Cortex of kidney (tissue), 1 donor: ENCODE measurements at places on chromosomes 3 and 15.

DNA sequence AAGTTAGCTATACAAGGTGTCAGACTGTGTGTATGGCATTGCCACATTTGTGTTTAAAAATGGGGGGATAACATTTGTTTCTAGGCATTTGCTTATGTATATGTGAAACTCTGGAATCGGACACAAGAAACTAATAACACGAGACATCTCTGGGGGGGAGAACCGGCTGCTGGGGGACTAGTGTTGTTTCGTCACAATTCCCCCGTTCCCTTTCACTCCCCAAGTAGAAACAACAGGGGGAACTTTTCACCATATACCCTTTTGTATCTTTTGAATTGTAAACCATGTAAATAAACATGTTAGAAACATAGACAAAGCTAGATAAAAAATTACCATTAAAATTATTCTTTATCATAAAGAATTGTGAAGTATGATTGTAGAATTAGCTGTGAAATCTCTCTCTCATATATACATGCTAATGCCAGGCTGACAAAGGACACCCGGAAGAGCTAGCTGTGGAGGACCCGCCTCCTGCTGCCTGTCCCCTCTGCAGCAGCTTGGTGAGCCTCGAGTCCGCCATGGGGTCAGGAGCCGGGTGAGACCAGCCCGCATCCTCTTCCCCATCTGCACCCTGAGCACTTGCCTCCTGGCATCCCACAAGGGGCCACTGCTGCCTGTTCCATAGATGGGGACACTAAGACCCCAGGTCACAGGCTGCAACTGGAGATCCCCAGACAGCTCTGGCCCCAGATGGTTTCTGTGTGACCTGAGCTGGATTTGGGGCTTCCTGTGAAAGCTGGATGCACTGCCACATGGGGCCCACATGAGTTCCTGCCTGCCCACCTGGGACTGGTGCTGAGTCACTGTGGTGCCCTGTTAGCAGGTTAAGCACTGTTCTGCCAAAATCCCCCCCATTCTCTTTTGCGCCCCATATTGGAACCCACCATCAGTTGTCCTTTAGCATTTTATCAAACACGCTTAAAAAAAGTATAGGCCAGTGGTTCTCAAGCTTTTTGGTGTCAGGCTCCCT lies 91.6 kb downstream of the IQSEC1 start:
- DNase-seq, result no peak

- no peak for DNase-seq
Measured at GRCh38 chr3:18556001-18556408, 130.9 kb upstream of the SATB1 start.

DNA sequence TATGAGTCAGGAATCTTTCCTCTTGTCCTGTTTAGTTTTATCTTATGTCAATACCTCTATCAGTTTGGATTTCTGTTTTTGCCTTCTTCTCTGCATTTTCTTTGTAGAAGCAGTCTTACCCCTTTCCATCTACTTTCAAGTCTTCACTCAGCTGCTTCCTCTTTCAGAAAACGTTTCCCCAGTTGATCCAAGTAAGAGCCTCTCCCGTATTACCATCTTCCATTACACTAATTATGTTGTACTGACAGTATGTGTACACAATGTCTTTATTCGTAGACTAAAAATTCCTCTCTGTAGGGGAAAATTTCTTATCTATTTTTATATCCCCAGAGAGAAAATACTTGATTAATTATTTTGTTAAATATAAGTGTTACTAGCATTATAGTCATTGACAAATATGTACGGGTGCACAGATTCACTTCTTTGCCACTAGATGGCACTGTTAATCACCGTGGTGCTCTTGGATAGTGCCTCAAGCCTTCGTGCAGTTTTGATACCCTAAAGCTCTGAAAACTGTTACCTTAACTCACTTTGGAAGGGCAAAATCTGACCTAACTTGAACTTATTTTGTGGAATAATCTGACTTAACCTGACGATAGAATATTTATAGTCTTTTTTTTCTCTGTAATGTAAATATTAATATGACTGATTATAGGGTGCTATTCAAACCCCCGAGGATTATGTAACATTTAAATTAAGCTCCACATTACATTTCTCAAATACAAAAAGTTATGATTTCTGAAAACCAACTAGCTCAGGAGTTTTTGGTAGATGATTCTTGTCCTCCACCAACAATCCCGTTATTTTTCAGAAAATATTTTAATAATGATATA lies 74.2 kb upstream of the POU1F1 start:
- no peak for DNase-seq

DNA sequence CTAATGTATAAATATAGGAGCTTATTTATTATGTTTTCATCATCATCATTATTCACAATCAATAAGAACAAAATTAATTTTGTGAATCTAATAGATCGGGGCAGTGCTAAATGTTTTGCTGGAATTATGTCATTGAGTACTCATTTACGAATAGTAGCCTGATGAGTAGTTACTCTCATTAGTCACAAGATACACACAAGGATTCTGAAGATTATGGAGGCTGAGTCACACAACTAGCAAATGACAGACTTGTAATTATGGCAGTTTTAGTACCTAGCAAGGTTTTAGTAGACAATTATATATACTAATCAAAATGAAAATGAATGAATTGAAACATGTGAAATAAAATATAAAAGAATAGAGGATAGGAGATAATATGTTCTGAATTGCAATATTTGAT lies 954.2 kb downstream of the CADM2 start:
- no peak for DNase-seq

GRCh38 chr3:9666704-9667445 lies 17.6 kb downstream of the MTMR14 start:
- DNase-seq, result no peak

DNA sequence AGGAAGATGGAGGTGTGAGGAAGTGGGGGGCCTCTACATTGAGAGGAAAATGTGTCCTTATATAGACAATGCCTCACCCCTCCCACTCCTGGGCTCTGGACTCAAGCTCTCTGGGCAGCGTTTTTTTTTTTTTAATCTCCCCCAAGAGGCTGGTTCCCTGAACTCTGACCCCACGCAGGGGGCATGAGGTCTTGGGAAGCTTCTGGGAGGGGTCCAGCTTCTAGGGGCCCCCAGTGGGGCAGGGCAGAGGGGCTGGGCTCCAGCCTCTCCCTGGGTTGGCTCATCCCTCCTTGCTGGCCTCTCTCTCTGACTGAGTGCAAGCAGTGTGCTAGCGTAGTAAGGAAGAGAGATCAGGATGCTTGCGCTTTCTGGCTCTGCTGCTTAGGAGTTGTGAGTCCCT lies 101.4 kb upstream of the HACD2 start:
- DNase-seq, result no peak

DNA sequence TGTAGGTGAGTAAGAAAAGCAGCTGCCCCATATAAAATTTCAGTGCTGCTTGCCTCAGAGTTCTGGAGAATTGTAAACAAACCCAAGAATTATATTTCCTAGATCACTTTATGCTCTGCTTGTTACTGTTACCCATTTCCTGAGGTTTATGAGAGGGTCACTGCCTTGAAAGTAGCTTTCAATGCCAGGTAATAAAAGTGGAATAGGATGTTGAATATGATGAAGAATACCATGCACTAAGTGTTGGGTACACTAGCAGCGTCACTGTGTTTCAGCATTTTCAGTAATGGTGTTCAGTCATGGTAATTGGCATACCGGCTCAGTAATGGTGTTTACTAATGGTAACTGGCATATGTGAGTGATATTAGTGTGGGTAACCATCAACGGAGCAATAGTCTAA lies 449.8 kb upstream of the TPRG1 start:
- no peak for DNase-seq

DNA sequence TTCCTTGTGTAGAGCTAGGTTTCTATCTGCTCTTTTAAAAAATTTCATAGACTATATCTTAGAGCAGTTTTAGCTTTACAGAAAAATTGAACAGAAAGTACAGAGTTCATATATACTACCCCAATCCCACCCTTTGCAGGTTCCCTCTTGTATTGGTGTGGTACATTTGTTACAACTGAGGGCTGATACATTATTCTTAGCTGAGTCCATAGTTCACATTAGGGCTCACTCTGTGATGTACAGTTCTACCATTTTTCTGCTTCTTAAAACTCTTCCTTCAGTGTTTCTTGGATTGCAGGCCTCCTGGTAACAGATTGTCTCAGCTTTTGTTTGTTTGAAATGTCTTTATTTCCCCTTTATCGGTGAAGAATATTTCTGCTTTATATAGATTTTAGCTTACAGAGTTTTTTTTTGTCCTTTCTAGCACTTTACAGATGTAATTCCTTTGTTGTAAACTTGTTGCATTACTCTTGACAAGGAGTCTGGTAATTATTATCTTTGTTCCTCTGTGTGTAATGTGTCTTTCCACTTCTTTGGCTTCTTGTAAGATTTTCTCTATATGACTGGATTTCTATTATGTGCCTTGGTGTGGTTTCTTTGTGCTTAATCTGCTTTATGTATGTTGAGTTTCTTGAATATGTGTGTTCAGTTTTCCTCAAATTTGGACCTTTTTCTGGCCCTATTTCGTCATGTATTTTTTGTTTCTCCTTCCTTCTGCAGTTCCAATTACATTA lies 25.3 kb downstream of the MEF2A start:
- DNase-seq, result no peak

DNA sequence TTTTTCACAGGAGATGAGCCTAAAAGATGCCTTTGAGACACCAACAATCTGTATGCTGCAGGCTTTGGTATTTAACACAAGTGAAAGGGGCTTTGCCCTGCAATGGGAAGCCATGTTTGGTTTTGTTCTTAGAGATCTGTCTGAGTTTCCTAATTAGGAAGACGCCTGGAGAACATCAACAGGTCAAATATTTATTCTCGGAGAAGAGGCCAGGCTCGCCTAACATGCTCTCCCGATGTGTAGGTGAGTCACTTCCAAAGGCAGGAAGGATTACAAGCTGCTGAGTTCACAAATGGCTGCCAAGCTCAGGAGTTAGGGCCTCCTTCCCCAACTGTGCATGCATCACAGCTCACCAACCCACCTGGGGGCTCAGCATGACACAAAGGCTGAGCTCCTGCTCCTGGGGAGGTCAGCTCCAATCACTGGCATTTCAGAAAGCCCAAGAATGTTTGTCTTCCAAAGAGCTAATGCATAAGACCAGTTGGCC lies 119.5 kb upstream of the PRICKLE2 start:
- DNase-seq, result no peak

DNA sequence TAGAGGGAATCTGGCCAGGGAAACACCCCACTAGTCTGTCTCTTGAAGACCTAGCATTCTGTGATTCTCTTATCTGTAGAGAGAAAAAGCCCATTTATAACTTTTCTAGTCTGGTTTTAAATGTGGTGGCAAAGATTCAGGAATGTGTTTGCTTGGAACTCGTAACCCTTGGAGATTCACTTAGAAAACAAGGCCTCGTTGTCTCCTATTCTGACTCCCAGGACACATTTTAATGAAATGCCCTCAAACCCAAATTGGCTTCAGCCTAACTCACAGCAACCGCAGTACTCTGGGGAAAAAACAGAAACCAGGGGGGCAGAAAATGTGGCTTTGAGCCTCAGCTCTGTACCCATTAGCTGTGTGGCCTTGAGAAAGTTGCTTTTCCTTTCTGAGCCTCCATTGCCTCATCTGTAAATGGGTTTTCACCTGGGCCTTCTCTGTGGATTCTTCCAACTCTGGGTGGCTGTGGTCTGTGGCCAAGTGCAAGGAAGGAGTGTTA lies 36.5 kb downstream of the RPLP1 start:
- DNase-seq, result no peak

GRCh38 chr15:23565395-23566070 lies at the start of gene MKRN3:
Gene MKRN3, plus strand, starts transcription at chr15:23565674. Its CDS starts 109 bp downstream, at chr15:23565783.
- no peak for DNase-seq
